ENCODE measurements at places on chromosomes 6 and 20. TPM values are rescaled to one million over a fixed set of nuclear protein-coding genes. Genes with fewer than 3 reads are reported as not detected.

GRCh38 chr20:62163986-62164762, 18.7 kb upstream of the MTG2 start:
- DNase-seq, result no peak

DNA sequence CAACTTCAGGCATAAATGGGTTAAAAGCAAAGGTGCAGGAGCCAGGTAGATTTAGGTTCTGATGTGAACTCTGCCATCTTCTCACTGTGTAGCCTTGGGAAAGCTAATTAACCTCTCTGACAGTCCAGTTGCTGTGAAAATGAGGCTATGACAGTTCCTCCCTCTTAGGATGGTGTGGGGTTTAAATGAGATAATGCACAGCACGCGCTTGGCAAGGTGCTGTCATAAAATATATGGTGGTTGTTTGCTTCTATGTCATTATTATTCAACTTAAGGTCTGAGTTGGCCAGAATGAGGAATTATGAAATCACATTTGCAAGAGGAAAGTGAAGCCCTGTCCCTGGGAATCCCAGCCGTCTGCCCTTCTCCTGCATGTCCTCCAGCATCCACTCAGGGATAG, 15.5 kb upstream of the BCAS1 start:
- no peak for DNase-seq

DNA sequence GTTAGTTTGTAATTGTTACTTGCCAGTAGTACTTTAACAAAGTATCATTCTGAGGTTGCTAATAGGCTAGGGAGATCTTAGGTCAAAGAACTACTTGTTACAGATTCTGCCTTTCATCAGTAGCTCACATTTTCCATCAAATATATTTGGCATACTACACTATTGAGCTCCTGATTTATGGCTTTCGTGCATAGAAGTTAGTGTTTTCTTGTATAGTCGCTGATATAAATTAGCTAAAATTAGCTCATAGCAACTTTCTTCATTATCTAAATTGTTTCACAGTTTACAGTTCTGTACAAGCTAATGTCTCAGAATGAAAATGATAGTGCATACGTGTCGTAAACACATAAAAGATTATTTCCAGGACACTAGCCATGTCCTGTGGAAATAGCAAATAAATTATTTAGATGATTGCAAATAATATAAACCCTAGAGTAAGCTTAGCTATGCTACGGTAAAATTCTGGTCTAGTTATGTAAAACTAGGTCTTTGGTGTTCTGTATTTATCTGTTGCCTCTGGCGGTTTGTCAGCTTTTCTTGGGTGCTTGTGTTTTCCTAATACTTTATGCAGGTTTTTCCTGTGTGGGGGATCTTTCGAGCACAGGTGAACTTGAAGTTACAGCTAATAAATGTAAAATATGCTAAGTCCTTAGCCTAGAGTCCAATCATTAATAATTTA, 15.1 kb downstream of the PDE7B start:
- no peak for DNase-seq

DNA sequence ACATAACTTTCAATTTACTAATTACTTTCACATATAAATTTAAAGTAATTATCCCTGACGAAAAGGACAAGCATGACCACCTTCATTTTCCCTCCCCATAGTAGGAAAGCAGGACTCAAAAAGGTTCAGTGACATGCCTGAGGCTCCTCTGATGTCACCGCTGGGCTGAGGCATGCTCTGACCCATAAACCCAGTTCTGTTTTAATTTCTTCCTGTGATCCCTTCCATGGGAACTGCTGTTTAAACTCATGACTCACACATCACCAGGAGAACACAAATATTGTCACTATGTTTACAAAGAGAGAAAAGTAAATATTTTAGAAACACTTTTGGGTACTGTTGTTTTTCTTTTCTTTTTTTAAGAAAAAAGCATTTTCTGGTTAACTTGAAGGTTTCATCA, 38.0 kb upstream of the NR2E1 start:
- no peak for DNase-seq

DNA sequence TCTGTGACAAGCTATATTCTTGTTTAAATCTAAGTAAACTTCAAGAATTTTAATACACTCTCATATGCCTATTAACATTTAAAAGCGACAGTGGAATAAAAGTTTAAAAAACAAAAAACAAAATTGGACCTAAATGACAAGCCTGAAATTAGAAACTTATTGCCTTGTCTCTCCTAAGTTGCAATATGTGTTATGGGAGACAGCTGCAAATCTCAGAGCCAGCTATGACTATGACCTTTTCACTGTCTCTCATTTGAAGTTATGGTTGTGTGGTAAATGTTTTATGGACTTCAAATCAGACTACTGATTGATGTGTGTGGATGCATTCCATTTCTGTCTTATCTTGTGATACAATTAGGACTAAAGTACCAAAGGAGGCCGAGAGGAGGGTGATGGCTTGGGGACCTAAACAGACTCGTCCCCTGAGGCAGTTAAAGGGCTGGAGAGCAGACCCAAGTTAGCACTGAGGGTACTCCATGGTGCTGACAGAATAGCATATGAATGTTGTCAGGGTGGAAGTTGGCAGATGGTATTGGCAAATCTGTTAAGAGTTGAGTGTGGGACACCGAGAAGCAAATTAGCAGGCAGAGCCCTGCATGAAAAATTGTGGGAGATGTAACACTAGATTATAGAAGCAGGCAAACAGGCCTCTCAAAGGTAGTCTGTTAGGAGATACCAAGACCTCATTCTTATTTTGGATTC, 930.1 kb upstream of the MAN1A1 start:
- DNase-seq, result no peak

DNA sequence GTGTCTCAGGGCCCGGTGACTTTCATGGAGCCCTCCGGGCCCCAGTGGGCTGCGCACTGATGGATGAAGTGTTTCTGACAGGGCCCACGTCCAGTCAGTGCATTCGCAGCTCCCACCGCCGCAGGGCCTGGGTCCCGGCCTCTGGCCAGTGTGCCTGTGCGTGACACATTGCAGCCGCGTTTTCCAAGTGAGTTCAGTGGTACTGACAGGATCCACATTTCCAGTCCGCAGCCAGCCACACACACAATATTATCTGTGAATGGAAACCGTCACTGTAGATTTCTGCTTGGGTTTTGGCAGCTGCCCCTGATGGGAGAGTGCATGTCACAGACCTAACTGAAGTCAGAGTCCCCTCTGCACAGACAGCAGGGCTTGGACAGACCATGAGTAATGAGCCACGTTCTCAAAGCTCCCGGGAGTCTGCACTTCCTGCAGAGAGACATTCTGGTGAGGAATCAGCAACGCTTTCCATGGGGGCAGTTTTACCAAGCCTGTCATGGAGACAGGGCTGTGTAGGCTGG, 171.4 kb downstream of the MYLK4 start:
- DNase-seq, result peak; percentile 21

GRCh38 chr6:56477241-56477640, 165.4 kb downstream of the DST start:
- DNase-seq, result no peak

DNA sequence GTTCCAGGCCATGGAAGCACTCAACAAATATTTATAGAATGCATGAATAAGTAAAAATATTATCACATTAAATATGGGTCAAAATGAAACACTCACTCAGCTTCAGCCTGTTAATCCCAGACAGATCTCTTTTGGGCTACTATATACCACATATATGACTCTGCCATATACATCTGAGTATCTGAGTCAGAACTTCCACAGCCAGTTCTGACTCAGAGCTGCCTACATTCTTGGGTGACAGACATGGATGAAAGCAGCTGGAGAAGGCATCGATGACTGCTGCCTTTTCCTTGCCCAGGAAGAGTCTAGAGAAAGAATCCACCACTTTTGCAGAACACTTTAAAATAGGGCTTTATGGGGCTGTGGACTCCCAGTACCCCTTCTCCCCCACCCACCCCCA, 11.5 kb upstream of the PDYN start:
- DNase-seq, result no peak

MCHR2 gene
- not detected for total RNA-seq

HLA-DQA1 gene
- 5.4 TPM for total RNA-seq

TOP1 gene
- 23.9 TPM for total RNA-seq

AKAP12 gene
- total RNA-seq, result 13.1 TPM

PACSIN1 gene
- 15.2 TPM for total RNA-seq
